ENCODE measurements at places on chromosomes 5 and 9. TPM values are rescaled to one million over a fixed set of nuclear protein-coding genes. Genes with fewer than 3 reads are reported as not detected.
A peak's percentile ranks its signal among the peaks of the same experiment; 100 is the strongest.

- H3K27me3 ChIP-seq: peaks cover 12% of the 10 kb centered on the region
- no peak for DNase-seq
- no peaks in the 10 kb centered on the region for H3K4me1 ChIP-seq
These were observed 30.8 kb upstream of the AGGF1 start for GRCh38 chr5:76999451-76999850.

GRCh38 chr5:135030123-135030955 lies 3.7 kb downstream of the PITX1 start:
- H3K4me3 ChIP-seq: peak overlapping the region; percentile 46
- no peak overlapping the region for H3K27ac ChIP-seq
- DNase-seq: no peak

GRCh38 chr5:115342590-115343377 lies 46.3 kb upstream of the CCDC112 start:
- H3K4me1 ChIP-seq: no peaks in the 10 kb centered on the region
- H3K4me3 ChIP-seq: no peak overlapping the region
- peaks cover 36% of the 10 kb centered on the region for H3K27me3 ChIP-seq
- no peak overlapping the region for H3K27ac ChIP-seq
- no peaks in the 10 kb centered on the region for H3K36me3 ChIP-seq

- no peak overlapping the region for H3K27ac ChIP-seq
- no peaks in the 10 kb centered on the region for H3K4me1 ChIP-seq
- no peaks in the 10 kb centered on the region for H3K27me3 ChIP-seq
- H3K4me3 ChIP-seq: no peak overlapping the region
These were observed 31.7 kb downstream of the HSDL2 start for GRCh38 chr9:112411626-112412027.

GRCh38 chr9:13171261-13171660 lies 108.2 kb downstream of the MPDZ start:
- H3K4me1 ChIP-seq: no peaks in the 10 kb centered on the region
- no peak for DNase-seq
- H3K27ac ChIP-seq: no peak overlapping the region

DNA sequence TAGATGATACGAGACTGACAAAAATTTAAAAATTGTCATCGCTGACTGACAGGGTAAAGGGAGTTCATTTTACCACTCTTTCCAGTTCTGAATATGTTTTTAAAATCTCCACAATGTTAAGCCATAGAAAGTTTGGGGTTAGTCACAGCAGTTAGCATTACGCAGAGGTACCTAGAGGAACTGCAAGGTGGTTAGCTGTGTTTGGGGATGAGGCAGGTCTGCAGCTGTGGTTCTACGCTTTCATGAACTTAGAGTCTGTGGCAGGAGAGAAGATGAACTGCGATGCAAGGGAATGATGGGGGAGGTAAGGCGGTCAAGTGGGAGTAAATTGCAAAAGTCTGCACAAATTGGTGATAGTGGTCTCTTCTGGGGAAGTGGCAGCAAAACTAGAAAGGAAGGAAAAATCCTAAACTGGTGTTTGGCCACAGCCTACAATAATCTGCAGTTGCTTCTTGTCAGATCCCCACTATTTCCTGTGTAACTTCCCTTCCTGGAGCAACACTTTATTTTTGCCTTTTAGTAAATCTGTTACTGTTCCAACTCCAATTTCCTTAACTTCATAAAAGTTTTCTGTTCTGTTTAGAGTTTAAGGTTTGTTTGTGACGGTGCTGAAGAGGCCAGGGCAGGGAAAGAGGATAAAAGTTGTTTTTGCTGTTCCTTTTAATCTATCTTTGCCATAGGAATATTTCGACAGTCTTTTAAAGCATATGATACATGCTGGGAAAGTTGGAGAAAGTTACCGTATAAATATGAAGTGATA lies 38.6 kb upstream of the SNX2 start:
- H3K27me3 ChIP-seq: peaks cover 7% of the 10 kb centered on the region
- no peaks in the 10 kb centered on the region for H3K36me3 ChIP-seq
- no peak overlapping the region for H3K27ac ChIP-seq
- no peak for DNase-seq
- H3K4me1 ChIP-seq: no peaks in the 10 kb centered on the region

GRCh38 chr9:129489838-129490582 lies 130.9 kb downstream of the C9orf50 start:
- peaks cover 26% of the 10 kb centered on the region for H3K36me3 ChIP-seq
- H3K27ac ChIP-seq: peak overlapping the region; percentile 93
- H3K4me1 ChIP-seq: peaks cover 50% of the 10 kb centered on the region
- H3K4me3 ChIP-seq: peak overlapping the region; percentile 93
- peak; percentile 69 for DNase-seq

DNA sequence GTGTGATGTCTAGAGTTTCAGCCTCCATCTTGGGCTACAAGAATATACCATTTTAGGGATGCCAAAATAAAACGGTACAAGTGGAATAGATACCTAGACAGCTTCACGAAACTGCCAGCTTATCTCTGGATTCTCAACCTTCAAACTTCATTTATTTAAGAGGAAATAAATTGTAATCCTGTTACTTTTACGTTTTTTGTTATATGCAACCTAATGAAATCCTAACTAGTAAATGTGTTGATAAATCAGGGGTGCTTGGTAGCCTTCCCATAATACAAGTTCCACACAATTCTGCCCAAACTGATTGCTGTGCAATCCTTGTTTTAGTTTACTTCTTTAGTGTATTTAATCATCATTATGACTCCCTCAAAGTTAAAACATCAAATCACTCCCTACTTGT lies 75.5 kb downstream of the SSBP2 start:
- no peak for DNase-seq
- peaks cover 18% of the 10 kb centered on the region for H3K4me1 ChIP-seq
- no peak overlapping the region for H3K4me3 ChIP-seq

DNA sequence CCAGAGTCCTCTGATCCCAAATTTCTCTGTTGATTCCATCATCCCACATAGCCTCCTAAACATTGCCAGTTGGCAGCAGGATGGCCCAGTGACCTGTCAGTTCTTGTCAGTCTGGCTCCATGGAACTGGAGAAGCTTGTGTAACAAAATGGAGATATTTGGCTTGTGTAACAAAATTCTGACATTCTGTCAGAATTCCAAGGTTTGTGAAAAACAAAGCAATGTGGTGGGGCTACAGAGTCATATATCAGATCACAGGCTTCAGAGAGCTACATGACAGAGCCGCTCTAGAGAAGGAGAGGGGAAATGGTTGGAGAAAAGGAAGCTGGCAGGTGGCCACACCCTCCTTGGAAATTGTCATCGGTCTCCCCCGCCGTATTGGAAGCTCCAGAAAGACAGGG lies 75.4 kb upstream of the MAN2A1 start:
- no peak for DNase-seq
- H3K4me1 ChIP-seq: no peaks in the 10 kb centered on the region
- peaks cover 2% of the 10 kb centered on the region for H3K27me3 ChIP-seq
- H3K36me3 ChIP-seq: no peaks in the 10 kb centered on the region

DNA sequence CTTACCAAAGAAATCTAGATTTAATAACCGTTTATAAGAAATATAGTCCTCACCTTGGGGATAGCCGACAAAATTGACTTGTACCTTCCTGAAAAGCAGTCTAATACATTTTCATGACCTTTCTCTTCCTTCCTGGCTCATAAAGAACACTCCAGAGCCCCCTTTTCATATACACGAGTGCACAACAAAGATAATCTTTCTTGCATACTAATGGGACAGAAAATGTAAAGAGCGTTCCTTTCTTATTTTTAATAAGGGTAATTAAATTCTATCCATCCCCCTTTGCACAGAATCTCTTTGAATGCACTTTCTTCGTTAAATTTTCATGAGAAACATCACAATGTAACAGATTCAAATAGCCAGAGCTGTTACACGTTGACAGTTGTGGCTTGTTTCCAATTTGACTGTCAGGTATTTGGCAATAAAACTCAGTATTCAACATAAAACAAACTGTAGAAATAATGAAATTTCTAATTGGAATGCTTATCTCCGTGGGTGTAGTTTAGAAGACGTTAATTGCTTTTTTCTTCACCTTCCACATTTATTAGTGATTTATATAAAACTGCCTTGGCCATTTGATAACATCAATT lies 732.3 kb upstream of the DMAC1 start:
- no peak overlapping the region for H3K27ac ChIP-seq
- H3K4me1 ChIP-seq: no peaks in the 10 kb centered on the region
- H3K4me3 ChIP-seq: no peak overlapping the region
- DNase-seq: no peak
- H3K27me3 ChIP-seq: no peaks in the 10 kb centered on the region

DNA sequence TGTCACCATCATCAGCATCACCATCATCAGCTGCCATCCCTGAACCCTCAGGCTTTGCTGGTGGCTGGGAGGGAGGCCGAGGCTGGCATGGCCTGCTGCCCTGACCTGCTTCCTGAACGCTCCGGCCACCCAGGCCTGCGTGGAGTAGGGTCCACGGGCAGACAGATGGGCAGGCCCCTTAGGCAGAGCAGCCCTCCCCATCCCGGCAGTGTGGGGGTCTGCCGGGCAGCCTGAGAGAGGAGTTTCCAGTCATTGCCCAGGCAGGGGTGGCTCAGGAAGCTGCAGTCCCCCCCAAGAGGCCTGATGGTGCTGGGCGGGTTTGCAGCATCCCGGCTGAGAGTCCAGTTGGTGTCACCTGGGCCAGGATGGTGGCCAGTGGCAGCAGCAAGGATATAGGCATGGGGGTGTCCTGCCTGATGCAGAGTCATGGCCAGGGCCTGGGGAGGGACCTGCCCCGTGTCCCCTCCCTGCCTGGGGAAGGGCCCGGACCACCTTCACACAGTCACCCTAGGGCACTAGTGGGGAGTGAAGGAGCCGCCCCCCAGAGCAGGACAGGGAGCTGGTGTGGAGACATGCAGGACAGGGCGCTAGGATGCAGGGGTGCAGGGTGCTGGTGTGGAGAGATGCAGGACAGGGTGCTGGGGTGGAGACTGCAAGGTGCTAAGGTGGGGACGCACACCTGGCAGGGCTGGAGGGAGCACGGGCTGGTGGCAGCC lies 7.7 kb upstream of the EGFL7 start:
- no peak overlapping the region for H3K27ac ChIP-seq
- H3K36me3 ChIP-seq: no peaks in the 10 kb centered on the region
- DNase-seq: no peak
- H3K4me3 ChIP-seq: no peak overlapping the region

- no peaks in the 10 kb centered on the region for H3K36me3 ChIP-seq
- H3K4me3 ChIP-seq: no peak overlapping the region
- H3K27ac ChIP-seq: no peak overlapping the region
- no peak for DNase-seq
These were observed 263.5 kb downstream of the SPATA31D1 start for GRCh38 chr9:82252116-82252515.

GRCh38 chr5:14179446-14179845 lies 36.3 kb downstream of the TRIO start:
- H3K27ac ChIP-seq: no peak overlapping the region
- peaks cover under 1% of the 10 kb centered on the region for H3K27me3 ChIP-seq
- no peaks in the 10 kb centered on the region for H3K36me3 ChIP-seq
- no peak overlapping the region for H3K4me3 ChIP-seq
- H3K4me1 ChIP-seq: no peaks in the 10 kb centered on the region

GRCh38 chr5:57503433-57503832 lies 20.8 kb upstream of the ACTBL2 start:
- H3K27me3 ChIP-seq: no peaks in the 10 kb centered on the region
- no peaks in the 10 kb centered on the region for H3K36me3 ChIP-seq
- no peak overlapping the region for H3K27ac ChIP-seq
- no peak for DNase-seq
- no peak overlapping the region for H3K4me3 ChIP-seq

- peaks cover 8% of the 10 kb centered on the region for H3K27me3 ChIP-seq
- H3K27ac ChIP-seq: no peak overlapping the region
- H3K4me3 ChIP-seq: no peak overlapping the region
- no peaks in the 10 kb centered on the region for H3K36me3 ChIP-seq
These were observed 165.4 kb downstream of the EPB41L4A start for GRCh38 chr5:112253478-112254250.

GRCh38 chr5:115214541-115214940 lies 44.8 kb upstream of the TRIM36 start:
- no peak overlapping the region for H3K27ac ChIP-seq
- peaks cover 22% of the 10 kb centered on the region for H3K36me3 ChIP-seq
- H3K4me1 ChIP-seq: peaks cover 5% of the 10 kb centered on the region
- no peaks in the 10 kb centered on the region for H3K27me3 ChIP-seq

DNA sequence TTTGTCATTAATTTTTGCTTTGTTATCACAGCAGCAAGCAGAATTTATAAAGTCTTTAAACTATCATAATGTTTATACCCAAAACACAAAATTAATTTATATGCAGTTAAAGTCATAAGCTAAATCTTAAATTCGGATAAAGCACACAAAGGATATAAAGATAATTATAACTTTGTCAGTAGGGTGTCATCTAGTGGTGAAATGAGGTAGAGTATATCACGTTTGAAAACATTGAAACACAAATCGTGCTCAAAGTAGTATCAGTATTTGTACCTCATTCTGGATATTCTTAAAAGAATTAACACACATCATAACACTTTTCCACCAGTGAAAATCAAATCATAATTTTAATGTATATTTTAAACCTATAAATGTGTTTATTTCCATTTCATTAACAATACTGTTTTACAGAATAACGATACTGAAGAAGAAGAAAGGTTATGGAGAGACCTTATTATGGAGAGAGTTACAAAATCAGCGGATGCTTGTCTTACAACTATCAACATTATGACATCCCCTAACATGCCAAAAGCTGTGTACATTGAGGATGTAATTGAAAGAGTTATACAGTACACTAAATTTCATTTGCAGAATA lies 129.5 kb downstream of the NIPBL start:
- H3K27ac ChIP-seq: no peak overlapping the region
- no peaks in the 10 kb centered on the region for H3K4me1 ChIP-seq
- H3K27me3 ChIP-seq: no peaks in the 10 kb centered on the region
- no peak for DNase-seq

DNA sequence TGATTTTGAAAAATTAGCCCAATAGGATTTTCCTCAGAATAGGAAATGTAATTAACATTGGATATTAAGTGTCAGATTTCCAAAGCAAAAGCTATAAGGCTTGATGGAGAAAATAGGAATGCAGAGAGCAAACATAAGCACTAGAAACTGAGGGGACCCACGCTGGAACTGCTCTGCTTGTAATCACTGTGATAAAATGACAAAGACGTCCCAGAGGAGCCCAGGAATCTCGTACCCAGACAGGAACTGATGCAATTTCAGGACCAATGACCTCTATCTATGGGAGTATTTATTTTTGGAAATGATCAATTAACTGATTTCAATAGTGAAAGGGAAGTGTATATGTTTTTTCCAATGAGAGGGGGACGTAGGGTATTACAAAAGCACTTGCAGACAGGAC lies 714.5 kb upstream of the WWC1 start:
- H3K4me3 ChIP-seq: no peak overlapping the region
- peaks cover 11% of the 10 kb centered on the region for H3K4me1 ChIP-seq
- peaks cover 22% of the 10 kb centered on the region for H3K27me3 ChIP-seq
- no peaks in the 10 kb centered on the region for H3K36me3 ChIP-seq
- H3K27ac ChIP-seq: no peak overlapping the region

The SH3TC2 gene
- total RNA-seq: not detected

The GPR21 gene
- total RNA-seq: 0.78 TPM

The CDK7 gene
- 47.0 TPM for total RNA-seq

The PCDHGB4 gene
- 0.09 TPM for total RNA-seq

The PTGER4 gene
- total RNA-seq: 91.2 TPM

The TOR2A gene
- 11.3 TPM for total RNA-seq

The PCDHGA11 gene
- total RNA-seq: 0.07 TPM

Measured in activated CD4-positive, alpha-beta T cell treated with anti-CD3 and anti-CD28 coated beads for 36 hours (primary cell).